ENCODE measurements at places on chromosomes 4 and X.

DNA sequence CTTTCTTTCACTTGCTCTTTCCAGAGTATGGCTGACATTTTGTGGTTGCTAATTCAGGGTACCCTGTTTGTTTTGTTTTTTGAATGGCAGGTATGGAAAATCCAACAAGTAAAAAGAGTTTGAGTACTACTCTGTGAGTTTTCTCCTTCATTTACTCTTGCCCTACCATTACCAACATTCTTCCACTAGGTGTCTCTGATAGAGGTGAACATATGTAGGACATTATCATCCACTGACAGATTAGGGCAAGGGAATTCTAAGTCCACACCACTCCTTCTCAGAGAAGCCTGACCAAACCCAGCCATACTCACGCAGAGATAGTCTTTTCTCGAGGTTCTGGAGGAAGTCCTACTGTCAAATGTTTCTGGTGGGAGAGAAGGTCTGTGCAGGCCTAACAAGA lies 36.7 kb upstream of the HDAC8 start:
- no peak for DNase-seq

DNA sequence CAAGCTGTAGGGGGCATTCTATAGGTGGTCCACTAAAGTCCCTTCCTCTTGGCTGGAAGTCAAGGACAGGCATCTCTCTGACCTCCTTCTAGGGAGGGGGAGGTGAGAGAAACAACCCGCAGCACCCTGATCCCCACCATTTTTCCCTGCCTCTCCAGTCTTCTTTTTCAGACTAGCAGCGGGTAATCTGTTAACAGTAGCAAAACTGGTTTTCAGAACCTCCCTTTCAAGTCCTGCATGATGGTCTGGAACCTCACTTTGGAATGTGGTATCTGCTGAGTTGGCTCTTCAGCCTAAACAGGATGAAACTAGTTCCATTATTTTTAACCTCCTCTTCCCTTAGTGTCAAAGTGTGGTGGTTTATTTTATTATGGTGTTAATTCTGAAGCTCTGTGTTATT lies 196.0 kb downstream of the NWD2 start:
- DNase-seq: no peak

- no peak for DNase-seq
Observed at GRCh38 chr4:5804656-5805055, 88.2 kb downstream of the CRMP1 start.

DNA sequence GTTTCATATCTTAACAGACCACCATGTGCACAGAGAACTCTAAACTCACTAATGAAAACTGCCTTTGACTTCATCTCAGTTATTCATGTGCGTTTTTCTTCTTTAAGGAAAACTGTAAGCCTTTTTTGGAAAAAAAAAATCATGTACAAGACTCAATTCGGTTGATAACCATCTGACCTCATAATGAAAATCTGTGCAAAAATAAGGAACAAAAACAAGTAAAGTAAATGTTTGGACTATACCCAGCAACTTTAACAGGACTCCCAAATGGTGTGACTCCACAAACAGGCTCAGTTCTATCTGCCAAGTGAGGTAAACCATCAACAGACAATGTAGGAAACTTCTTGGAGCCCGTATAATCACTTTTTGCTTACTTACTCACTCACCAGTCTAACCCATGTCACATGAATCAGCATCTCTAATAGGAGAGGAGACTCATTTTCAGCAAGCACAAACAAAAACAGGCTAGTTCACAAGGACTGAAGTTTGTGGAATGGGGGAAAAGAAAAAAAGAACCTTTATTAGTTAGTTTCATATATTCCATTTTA lies 9.3 kb downstream of the APOO start:
- DNase-seq: no peak

DNA sequence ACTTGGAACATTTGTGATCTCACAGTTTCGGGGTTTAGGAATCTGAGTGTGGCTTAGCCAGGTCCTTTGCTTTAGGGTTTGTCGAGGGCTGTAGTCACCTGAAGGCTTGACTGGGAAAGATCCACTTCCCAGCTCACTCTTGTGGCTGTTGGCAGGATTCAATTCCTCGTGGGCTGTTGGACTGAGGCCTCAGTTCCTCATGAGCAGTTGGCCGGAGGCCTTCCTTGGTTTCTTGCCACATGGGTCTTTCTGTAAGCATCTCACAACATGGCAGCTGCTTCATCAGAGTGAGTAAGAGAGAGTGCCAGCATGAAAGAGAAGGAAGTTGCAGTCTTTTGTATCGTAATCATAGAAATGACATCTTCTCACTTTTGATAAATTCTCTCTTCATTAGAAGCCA lies 11.1 kb downstream of the TXLNG start:
- DNase-seq: peak; percentile 82

GRCh38 chr4:74640111-74640903 lies 154.0 kb downstream of the BTC start:
- no peak for DNase-seq

GRCh38 chrX:39542316-39542715 lies 555.4 kb downstream of the BCOR start:
- no peak for DNase-seq

- DNase-seq: peak; percentile 81
Observed at GRCh38 chr4:101348995-101349800, 1.9 kb upstream of the PPP3CA start.

DNA sequence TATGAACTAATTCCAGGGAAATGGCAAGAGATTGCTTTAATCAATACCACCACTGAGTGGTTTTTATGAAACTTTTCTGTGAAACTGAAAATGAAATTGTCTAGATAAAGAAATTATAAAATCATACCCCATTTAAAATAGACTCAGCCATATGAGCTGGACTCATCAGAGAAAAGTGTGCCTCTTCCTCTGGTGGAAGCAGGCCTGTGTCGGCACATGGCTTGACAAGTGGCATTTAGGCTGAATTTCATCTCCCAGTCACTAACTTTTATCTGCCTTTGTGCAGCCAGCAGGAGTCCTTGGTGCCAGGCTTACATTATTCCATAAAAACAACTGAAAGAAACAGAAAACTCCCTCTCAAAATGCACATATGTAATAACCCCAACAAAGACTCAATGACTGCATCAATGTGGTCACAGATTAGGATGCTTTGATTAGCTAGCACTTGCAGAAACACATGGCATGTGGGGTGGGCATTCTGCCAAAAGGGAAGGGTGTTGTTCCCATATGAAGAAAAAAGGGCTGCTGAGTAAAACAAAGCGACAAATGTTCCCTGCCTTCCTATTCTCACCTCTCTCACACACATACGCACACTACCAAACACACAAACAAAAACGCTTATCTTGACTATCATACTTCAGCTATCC lies 232.3 kb downstream of the PABPC4L start:
- DNase-seq: no peak

DNA sequence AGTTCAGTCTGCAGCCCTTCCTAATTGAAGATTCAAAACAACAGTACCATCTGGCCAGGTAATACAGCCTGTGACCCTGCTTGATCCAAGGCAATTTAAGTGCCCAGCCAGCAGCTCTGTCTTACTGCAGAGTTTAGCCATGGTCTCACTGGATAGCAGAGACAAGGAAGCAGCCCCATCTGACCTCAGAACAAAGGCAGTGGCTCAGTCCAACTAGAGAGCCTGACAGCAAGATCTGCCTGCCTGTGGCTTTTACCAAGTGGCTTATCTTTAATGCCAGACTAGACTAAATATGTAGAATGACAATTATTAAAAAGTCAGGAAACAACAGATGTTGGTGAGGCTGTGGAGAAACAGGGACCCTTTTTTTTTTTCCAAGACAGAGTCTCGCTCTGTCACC lies 293.4 kb downstream of the DTHD1 start:
- DNase-seq: no peak

DNA sequence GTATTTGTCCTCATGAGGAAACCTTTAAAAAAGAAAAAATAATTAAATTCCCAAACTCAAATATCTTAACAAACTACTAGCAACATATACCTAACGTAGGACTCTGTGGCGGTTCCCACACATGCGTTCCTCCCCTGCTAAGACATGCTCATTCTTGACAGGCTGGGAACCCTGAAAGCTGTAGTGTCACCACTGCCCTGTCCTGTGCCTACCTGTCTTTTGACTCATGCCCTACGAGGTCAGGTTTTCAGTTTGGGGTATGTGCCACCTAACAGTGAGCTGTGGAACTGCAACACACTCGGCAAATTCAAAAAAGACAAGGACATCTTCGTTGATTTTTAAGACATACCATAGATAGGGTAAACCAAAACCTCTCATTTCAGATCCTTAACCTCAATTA lies 17.8 kb downstream of the IDS start:
- no peak for DNase-seq

DNA sequence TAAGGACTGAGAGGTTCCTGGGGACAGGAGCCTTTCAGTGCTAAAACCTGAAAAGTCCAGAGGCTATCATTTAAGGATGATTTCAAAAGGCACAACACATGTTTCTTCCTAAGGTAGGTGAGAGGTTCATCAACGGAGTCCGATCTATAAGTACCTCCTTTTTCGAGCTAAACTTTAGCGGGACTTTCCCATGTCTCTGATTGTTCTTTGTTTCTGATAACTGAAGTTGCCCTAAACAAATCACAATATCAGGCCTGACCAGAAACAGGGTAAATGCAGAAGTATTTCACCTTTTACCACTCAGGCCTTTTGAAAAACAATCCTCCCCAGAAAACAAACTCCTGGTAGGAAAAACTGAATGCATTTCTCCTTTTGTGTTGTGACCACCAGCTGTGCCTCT lies 17.6 kb downstream of the PIR start:
- no peak for DNase-seq

- no peak for DNase-seq
Observed at GRCh38 chr4:70722199-70722791, 531 bp downstream of the RUFY3 start.

DNA sequence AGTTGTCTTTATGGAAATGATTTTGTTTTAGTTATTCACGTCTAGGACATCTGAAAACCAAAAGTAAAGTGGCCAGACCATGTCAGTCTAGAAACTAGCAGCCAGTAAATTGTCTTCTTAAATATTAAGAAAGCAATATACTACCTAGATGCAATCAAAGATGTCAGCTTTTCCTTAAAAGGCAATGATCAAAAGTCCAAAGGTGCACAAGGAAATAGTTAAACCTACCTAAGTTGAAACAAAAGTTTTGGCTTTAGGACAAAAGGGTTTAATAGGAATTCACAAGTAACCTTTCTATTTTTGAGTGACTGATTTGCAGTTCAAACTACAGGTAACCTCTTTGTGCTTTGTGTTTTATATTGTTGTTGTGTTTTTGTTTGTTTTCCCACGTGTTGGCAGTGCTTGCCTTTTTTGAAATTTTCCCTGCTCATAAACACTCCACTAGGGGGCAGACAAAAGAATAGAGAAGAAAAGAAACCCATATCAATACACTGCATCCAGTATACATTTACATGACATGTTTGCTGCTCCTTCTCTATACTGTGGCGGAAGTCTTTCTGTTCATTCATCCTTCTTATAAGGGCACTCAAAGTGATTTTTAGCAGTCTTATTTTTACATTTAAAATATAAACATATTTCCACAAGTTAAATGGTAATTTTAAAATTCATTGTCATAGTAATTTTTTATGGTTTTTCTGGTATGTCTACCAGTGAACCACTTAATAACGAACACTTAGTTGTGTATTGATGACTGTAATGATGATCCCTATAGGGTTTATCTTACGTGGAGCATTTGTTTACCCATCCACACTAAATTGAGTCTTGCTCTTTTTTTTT lies 62.7 kb downstream of the GAB1 start:
- DNase-seq: no peak

DNA sequence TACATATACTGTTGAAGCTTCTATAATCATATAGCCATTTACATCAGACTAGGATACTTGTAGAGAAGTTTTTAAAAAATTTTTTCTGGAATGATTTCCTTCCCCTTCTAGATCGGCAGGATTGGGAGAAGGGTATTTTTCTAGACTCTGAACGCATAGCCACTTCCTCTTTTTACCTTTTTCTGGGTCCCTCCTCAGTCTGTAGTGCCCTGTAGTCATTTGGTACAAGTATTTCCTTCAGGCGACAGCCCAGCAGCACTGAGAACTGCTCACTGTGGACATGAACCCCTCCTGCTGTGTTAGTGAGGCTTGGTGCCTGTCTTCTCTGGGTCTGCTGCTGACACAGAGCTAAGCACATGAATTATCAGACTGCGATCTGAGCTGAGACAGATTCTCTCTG lies 255.4 kb downstream of the ARHGAP10 start:
- DNase-seq: no peak

GRCh38 chr4:1026115-1026514 lies 14.7 kb downstream of the FGFRL1 start:
- no peak for DNase-seq

- no peak for DNase-seq
Observed at GRCh38 chr4:125283707-125284279, 31.0 kb upstream of the FAT4 start.

- DNase-seq: no peak
Observed at GRCh38 chrX:49257846-49258748, 6.4 kb downstream of the FOXP3 start.
